GM18507 (cell line): ENCODE measurements at places on chromosomes 1 and 21.

DNA sequence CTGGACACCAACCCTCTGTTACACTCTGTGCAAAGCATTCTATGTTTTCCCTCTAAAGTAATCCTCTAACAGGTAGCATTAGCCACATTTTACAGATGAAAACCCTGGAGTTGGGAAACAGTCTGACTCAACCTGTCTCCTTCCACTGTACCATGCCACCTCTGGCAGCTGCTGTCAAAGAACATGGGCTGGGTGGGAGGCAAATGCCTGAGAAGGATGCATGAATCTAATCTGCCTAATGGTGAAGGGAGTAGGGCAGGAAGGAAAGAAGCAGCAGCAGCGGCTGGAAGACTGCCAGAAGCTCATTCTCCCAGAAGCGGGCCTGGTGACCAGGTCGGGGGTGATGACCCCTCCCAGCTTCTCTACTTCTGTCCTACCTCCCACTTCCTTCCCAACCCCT, 21.7 kb downstream of the LRRC71 start:
- DNase-seq: no peak

DNA sequence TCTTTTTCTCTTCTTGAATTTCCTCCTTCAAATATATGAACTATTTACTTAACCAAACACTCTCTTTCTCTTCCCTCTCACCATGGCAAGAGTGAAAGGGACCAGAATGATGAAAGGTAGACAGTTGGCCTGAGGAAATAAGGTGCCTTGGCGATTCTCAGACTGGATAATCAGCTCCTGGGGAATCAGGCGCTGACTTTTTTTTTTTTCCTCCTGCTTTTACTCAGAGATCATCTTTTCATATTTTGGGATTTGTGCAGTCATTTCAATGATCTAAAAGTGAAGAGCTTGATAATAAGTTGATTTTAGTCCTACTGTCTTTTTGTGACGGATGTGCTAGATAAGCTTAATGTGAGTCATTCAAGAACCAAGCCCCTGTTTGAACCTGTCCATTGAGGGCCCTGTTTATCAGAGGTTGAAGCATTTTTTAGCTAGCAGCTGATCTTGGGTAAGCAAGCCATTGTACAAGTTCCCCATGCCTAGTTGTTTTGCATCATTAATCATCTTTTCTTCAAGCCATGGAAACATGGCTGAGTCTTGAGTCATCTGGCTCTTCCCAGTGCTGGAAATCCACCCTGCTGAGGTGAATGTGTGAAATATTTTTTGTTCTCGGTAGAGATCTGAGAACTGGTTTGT, 40.8 kb downstream of the ITSN1 start:
- no peak for DNase-seq

GRCh38 chr1:85473390-85473789, 8.4 kb upstream of the DDAH1 start:
- no peak for DNase-seq

- DNase-seq: no peak
Measured at GRCh38 chr1:210489491-210489890, 160.8 kb downstream of the HHAT start.

DNA sequence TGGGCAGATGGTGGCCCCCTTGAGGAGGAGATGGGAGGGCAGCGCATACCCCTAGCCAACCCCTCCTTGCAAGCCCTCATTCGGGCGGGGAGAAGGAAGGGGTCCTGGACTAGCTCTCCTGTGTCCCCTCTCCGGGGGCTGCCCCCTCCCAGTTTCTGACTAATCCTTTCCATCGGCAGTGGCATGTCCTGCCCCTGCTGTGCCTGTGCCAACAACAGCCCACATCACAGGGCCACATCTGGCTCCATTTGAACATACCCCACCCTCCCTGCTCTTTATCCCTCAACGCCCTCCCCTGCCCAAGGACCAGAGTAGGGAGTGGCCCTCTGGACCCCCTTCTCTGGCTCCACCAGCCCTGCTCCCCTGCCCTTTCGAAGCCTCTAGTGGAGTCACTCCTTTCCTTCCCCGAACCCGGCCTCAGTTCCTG, 11.0 kb upstream of the LMNA start:
- DNase-seq: no peak

- no peak for DNase-seq
Measured at GRCh38 chr21:24671901-24672300, 935.4 kb downstream of the MRPL39 start.

GRCh38 chr21:18986197-18986596, 582.6 kb upstream of the TMPRSS15 start:
- no peak for DNase-seq

DNA sequence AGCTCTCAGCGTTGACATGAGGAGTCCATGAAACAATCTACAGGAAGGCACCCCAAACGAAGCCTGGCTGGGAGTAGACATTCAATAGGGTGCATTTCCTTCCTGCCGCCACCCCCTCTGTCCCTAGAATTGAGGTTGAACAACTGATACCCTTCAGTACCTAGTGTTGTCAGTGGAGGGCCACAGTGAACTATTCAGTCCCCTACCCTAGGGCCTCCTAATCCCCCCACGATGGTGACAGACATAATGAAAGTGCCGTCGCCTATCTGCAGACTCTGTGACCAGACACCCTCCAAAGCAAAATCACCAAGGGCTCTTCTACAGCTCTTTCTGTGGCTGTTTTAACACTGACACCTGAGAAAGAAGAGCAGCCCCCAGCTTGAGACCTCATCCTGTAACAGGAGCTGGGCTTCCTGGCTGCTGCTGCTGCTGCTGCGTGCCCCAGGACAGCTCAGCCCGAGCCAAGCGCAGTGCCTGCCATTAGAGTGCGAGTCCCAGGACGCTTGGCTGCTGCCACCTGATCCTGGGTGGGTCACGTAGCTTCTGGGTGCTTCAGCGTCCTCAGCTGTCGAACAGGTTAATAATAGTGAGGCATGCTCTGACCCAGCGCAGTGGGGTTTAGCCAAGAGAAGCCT, 183.0 kb downstream of the ZBTB18 start:
- DNase-seq: no peak

GRCh38 chr1:177897998-177898654, 71.7 kb downstream of the SEC16B start:
- DNase-seq: no peak

DNA sequence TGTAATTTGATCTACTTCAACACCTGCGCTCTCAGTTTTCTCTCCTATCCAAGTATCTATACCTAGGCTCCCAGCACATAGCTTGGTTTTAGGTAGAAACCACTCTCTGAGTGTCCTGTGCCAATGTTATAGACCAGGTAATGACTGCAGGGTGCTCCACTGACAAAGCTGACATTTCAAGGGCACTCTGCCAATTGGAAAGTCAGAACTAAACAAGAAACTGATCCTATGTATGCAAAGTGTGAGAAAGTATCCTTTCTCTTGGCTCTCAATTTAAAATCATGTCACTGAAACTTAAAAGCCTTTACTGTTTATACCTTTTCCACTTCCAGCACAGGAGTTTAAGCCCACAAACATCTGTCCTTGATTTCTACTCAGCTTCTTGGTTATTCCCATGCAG, 45.0 kb upstream of the AIM2 start:
- no peak for DNase-seq

DNA sequence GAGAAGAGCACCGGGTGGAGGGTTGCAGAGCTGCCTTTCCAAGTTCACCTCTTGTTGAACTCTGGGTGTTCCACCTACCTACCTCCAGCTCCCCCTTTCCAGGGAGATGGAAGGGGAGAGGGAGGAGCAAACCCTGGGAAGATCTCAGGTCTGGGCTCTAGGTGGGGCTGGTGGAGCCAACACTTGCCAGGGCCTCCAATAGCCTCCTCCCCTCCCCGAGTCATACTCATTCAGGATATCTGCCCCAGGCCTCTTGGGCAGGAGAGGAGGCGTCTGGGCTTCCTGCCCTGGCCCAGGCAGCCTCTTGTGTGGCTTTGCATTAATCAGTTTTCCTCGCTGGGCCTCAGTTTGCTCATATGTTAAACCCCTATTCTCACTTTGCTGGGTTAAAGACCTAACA, 13.4 kb downstream of the RAP1GAP start:
- no peak for DNase-seq

GRCh38 chr1:232182236-232182635, 447.7 kb downstream of the SIPA1L2 start:
- no peak for DNase-seq

GRCh38 chr1:64691626-64692025, 53.2 kb upstream of the RAVER2 start:
- no peak for DNase-seq

- no peak for DNase-seq
Measured at GRCh38 chr1:119782631-119783325, 14.1 kb upstream of the HMGCS2 start.

- no peak for DNase-seq
Measured at GRCh38 chr1:5961601-5962000, 30.6 kb downstream of the NPHP4 start.

DNA sequence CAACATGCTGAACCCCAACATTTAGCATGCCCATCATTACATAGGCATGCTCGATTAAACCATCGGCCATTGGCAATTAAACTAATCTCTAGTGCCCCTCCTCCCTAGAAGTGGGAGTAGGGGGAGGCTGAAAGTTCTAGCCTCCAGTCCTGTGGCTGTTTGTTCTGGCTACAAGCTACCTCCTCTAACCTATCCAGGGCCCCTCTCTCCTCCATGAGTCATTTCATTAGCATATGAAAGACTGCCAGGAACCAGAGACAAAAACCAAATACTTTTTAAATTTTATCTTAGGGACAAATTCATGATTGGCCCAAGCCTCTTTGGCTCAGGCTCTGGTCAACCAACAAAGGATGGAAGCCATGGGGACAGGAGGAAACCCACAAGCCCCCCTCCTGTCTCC, 231.1 kb downstream of the CACNA1E start:
- DNase-seq: no peak

GRCh38 chr1:32806290-32806689, 10.9 kb downstream of the YARS1 start:
- no peak for DNase-seq

GRCh38 chr1:181079382-181079781, 9.1 kb upstream of the IER5 start:
- DNase-seq: no peak

GRCh38 chr1:173002891-173003838, 47.6 kb downstream of the TNFSF18 start:
- DNase-seq: no peak

GRCh38 chr1:229124520-229125124, 146.3 kb upstream of the RAB4A start:
- DNase-seq: no peak

DNA sequence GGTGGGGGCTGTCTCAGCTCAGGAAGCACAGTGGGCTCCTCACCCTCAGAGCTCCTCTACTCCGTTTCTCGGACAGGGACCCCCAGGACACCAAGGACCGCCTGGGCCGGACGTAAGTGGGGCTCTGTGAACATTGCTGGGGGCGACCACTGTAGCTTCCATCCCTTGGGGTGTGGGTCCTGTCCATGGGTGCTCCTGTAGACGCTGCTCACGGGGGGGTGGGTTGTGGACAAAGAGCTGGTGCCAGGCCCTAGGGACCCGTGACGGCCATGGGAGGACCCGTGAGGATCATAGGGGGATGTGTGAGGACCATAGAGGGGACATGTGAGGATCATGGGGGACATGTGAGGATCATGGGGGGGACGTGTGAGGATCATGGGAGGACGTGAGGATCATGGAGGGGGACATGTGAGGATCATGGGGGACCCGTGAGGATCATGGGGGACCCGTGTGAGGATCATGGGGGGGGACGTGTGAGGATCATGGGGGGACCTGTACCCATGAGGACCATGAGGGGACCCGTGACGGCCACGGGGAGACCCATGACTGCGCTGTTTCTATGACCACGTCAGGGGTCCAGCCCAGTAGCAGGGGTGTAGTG, 18.1 kb downstream of the COL6A1 start:
- DNase-seq: no peak

DNA sequence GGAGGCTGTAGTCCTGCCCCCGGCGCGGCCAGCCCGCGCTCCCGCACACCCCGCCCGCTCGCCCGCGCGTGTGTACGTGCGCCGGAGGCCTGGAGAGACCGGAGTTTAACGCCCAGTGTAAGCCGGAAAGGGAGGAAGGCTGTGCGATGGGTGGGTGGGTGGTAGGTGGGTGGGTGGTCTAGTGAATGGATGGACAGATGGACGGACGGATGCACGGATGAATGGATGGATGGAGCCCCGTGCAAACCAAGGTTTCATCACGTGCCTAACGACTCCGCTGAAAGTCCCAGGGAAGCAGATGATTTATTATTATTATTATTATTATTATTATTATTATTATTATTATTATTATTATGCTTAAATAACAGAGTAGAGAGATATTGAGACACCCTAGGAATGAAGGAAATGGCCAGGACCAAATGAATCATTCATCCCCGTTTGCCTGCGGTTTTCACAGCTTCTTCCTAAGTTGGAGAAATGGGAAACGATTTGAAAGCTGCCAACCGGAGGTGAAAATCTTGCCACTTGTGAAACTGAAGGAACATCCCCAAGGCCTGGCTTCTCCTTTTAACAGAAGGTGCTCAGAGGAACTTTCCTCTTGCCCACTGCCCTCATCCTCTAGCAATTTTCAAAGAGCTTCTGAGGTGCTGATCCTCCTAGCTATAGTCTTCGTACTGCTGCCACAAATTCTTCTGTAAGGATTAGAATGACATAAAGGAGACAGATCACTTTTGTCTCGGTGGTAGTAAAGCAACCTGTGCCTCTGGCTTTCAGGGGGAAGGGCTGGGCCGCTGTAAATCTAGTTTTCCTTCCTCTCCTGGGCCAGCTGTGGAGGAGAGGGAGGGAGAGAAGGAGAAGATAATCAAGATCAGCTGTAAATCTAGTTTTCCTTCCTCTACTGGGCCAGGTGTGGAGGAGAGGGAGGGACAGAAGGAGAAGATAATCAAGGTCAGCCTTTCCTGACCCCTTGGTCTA, 648 bp upstream of the RGS7 start:
- no peak for DNase-seq
